ENCODE measurements at places on chromosomes 7 and 10.

DNA sequence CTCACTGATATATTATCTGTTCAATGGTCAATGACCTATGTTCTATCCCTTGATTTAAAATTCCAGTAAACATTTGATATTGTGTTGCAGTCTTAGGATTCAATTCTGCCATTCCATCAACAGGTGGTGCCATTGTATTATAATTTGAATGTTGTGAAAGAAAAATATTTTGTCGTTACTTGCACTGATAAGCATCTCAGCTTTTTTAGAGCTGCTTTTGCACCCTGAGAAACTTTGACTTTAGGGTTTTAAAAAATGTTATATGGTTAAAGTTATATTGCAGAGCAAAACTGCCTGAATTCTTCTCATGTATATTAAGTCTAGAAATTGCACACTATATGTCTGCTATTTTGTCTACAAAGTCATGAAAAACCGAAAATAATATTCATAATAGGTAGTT is 18.8 kb upstream of the MINDY3 start:
- H3K4me1 ChIP-seq, result no peaks in the 10 kb centered on the region
- DNase-seq, result peak; percentile 66
- H3K27ac ChIP-seq, result no peak overlapping the region
- no peaks in the 10 kb centered on the region for H3K36me3 ChIP-seq
- no peak overlapping the region for H3K4me3 ChIP-seq

DNA sequence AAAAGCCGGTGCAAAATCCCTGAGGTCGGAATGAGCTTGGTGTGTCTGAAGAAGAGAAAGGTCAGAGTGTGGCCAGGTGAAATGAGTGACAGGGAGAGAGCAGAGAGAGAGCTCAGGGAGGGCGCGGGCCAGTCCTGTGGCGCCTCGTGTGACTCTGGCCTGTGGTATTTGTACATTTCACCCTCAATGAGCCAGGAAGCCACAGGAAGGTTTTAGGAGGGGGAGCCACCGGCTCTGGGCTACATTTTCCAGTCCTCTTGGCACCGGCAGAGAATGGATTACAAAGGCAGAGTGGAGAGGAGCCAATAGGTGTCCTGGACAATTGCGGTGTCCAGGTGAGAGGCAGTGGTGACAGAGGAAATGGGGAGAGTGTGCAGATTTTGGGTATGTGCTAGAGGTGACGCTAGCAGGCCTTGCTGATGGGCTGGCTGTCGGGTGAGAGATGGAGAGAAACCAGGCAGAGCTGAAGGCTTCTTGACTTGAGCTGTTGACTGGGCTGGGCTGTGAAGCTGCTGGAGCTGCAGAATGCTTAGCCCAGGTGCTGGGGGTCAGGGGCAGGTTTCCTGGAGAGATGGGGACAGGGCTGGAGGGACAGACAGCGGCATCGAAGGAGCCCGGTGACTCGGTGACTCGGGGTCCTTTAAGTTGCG is 38.1 kb downstream of the COL13A1 start:
- H3K27ac ChIP-seq, result peak overlapping the region; percentile 6
- no peak for DNase-seq
- H3K27me3 ChIP-seq, result no peaks in the 10 kb centered on the region

DNA sequence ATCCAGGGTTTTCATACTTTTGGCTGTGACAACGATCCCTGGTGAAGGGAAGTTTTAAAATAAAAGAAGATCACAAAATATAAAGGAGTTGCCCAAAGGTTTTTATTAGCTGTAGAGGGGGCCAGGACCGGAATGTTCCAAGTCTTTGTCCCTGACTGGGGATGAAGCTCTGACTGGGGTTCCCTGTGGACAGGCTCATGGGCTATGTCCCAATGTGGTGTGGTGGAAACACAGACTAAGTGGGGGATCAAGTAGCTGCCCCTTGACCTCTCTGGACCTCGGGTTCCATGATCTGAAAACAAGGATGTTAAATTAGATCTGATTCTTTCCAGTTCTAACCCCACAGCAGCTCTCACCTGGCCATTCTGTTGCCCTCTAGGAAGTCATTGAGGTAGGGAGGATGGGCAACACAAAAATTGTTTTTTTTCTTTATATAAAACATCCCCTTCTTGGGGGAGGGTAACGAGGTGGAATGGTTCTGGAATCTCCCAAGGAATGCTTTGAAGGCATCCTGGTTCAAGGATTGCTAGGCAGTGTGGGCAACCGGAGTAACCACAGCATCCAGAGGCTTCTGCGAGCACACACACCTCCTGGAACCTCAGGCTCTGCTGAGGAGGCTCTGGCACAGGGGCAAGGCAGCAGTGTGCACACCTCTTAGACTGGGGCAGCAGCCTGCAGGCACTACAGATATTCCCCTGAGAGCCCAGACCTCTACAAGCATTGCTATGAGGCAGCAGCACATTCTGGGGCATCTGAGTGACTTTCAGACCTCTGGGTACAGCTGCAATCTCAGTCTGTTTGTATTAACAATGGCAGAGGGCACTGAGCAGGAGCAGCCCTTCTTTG is 21.4 kb upstream of the CRYGN start:
- H3K36me3 ChIP-seq, result peaks cover 12% of the 10 kb centered on the region
- H3K4me1 ChIP-seq, result peaks cover 22% of the 10 kb centered on the region
- H3K4me3 ChIP-seq, result no peak overlapping the region
- DNase-seq, result no peak

- H3K27me3 ChIP-seq, result no peaks in the 10 kb centered on the region
- no peak overlapping the region for H3K27ac ChIP-seq
Measured at GRCh38 chr10:45581582-45582385, 90.8 kb downstream of the ZFAND4 start.

DNA sequence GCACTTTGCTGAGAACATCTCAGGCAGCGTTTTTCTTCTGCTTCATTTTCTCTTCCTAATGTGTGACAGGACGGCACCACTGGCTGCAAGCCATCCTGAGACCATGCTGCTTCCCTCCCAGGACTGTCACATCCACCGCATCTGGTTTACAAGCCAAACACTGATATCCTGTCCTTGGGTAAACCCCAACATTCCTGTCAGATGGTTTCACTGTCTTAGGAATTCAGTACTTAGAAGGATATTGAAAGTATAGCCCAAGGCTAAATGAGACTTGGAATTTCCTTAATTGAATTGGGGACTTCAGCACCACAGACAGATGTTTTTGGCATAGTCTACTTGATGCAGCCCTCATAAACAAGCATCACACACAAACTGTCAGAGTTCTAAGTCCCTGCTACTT is 74.2 kb upstream of the PLXNA4 start:
- DNase-seq, result no peak
- no peak overlapping the region for H3K4me3 ChIP-seq
- H3K27me3 ChIP-seq, result peaks cover 9% of the 10 kb centered on the region
- peaks cover 4% of the 10 kb centered on the region for H3K4me1 ChIP-seq

GRCh38 chr7:50112250-50112649 is 19.2 kb upstream of the ZPBP start:
- no peaks in the 10 kb centered on the region for H3K4me1 ChIP-seq
- no peak overlapping the region for H3K27ac ChIP-seq
- no peaks in the 10 kb centered on the region for H3K36me3 ChIP-seq
- no peak overlapping the region for H3K4me3 ChIP-seq

Measured in endothelial cell of umbilical vein (primary cell).